Left lobe of liver (tissue), 2 donors: ENCODE measurements at places on chromosomes 3 and 15. TPM values are rescaled to one million over a fixed set of nuclear protein-coding genes. Genes with fewer than 3 reads are reported as not detected.

DNA sequence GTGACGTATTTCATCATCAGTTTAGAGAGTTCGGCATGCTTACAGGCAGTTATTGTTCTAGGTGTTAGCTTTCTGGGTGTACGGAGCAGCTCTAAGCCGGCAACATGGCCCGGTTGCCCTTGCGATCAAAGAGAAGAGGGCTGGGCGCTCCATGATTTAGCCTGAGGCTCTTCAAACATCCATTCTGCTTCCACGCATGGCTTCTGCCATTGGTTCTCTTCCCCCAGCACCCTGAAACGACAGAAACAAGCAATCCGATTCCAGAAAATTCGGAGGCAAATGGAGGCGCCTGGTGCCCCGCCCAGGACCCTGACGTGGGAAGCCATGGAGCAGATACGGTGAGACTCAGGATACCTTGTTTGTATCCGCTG, 574 bp downstream of the NGRN start:
- peak; percentile 48 for DNase-seq

DNA sequence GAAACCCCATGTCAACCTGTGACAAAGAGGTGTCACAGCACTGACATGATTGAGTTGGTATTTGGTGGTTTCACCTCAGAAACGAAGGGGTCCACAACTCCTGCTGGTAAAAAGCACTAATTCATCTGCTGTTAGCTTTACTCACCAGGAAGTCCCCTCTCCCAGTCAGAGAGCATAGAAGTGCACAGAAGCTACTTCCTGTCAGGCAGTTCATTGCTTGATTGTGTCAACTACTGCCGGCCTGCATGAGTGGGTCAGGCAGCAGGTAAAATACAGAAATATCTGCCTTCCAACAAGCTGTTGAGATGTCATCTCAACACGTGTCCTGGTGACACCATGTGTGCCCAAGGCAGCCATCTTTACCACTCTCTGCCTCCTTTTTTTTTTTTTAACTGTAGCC, 596.6 kb upstream of the NR2F2 start:
- DNase-seq: no peak

DNA sequence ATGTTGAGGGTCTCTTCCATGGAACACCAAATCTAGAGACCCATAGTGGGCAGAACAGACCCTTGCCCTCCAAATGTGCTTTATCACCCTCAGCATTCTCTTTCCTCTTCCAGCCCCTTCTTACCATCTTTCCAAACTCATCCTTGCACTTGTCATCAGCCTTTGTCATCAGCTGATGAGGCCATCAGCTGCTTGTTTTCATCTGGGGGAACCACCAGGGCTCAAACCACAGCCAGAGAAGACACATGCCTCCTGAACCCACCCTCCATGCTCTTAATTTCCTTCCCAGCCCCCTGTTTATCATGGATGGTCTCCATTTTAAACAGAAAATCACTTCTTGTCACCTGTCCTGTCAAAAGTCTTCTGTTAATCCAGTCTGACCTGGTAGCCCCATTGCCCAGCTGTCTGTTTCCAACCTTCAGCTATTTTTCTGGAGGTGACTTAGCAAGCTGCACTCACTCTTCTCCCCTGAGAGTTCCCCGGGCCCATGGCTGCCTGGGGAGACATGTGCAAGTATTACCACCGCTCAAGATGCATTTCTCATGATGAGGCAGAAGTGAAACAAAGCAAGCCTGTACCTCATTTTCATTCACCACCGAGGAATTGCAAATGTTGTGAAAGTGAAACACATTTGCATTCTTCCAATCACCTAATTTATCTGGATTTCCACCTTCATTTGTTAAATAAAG, 14.7 kb upstream of the SYNM start:
- DNase-seq: peak; percentile 10

DNA sequence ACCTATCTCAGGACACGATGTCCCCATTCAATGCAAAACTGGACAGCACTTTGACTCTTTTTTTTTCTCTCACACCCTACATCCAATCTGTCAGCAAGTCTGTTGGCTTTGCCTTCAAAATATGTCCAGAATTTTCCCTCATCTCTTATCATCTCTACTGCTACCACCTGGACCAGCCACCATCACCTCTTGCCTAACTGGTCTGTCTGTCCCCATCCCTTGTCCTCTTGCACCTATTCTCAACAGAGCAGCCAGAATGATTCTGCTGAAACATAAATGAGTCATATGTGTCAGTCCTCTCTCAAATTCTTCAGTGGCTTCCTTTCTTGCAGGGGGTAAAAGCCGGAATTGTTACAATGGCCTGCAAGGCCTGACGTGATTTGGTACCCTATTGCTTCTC, 105.8 kb downstream of the CYP19A1 start:
- no peak for DNase-seq

PLOD2 gene
- 25.7 TPM for total RNA-seq

GRCh38 chr15:32787949-32788348, 70.1 kb downstream of the GREM1 start:
- no peak for DNase-seq

GRCh38 chr15:70466895-70467529, 296.3 kb downstream of the UACA start:
- no peak for DNase-seq

- DNase-seq: no peak
Measured at GRCh38 chr3:180980611-180981010, 8.9 kb downstream of the DNAJC19 start.

CYP19A1 gene
- total RNA-seq: not detected

- DNase-seq: no peak
Measured at GRCh38 chr15:92393071-92393979, at the start of gene ST8SIA2. TSS of gene ST8SIA2 (plus strand) at chr15:92393881. CDS start at chr15:92394065, 184 bp downstream.

GRCh38 chr3:147538034-147538433, 128.9 kb downstream of the ZIC1 start:
- DNase-seq: no peak

CLDN1 gene
- 109 TPM for total RNA-seq

DNA sequence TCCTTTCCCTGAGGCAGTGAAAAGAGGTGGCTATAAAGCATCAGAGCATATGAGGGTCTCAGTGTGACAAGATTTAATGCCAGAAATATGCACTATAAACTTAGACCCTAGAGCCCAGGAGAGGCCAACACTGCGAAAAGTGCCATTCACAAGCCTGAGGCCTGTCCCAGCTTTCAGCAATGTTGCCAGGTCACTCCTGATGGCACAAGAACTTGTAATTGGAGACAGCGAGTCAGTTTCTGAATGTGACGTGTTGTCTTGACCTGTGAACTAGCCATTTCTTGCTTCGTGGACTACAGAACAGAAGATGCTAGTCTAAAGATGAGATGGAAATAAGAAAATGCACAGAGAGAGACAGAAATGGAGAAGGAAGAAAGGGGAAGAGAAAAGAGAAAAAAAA, 87.9 kb downstream of the WDR72 start:
- no peak for DNase-seq

GRCh38 chr3:180657094-180657493, 22.2 kb downstream of the CCDC39 start:
- DNase-seq: no peak

DNA sequence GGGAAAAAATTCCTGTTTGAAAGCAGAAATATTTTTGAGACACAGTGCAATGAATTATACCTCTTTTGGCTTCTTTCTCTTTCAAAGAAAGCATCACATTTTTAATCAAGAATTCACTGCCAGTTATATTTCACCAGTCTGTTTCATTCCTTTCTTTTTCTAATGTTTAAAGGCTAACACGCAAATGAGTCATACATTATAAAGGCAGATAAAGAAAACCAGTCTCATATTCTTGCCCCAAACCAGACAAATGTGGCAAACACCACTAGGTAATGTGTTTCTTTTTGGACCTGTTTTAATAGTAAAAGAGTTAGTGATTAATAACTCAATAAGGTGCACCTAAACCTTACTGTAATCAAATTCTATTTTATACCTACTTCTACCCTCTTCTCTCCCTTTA, 83.8 kb downstream of the PLOD2 start:
- DNase-seq: no peak

GRCh38 chr3:112384769-112385168, 51.8 kb downstream of the CD200 start:
- DNase-seq: no peak

DNA sequence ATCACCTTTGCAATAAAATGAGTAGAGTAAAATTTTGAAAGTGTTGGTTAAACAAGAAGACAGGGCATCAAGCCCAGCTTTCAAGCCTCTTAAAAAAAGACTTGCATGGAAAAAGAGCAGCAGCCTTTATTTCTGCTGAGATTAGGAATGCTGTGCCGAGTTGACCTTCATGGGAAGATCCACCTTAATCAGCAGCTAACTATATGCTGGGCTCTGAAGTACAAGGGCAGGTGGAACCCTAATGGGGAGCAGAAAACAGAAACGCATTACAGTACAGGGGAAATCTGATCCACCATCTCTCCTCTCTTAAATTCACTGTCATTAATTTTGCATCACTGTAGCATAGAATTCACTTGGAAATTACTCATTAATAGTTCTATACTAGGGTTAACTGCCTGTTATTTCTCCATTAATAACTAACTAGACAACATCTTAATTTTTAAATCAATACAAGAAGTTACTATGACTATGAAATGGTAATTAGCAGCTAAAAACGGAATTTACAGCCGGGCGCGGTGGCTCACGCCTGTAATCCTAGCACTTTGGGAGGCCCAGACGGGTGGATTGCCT, 133.6 kb downstream of the GHSR start:
- no peak for DNase-seq

GRCh38 chr3:9439331-9439730, 41.9 kb downstream of the SETD5 start:
- no peak for DNase-seq

DNA sequence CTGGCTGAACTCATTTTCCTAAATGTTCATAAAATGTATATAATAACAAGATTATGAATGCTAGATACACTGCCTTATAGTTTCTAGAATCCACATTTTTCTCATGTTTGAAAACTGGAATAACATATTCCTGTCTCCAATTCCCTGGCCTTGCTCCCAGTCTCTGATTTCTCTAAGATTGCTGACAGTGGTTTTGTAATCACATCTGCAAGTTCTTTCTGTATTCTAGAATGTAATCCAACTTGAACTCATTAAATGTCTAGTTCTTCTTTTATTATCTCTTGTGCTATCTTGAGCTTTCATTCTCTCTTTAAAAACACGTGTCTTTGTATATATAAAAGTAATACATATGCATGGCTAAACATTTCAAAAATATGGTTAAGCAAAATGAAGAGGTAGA, 215.2 kb upstream of the ADAMTS9 start:
- no peak for DNase-seq

DNA sequence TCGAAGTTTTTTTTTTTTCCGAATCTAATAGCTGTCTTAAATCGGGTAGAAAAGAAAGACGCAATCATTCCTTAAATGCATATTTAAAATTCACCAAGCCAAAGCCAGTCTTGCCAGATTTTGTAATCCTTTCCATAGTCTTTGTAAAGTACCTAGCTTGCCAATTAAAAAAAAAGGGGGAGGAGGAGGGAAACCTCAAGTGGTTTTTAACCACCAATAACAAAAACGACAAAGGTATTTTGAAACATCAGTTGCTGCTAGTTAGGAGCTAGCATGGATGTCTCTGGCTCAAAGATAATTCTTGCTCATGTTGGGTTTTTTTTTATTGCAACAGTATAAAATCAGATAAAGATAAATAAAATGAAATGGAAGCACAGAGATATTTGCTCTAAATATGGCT, 187.9 kb downstream of the MECOM start:
- no peak for DNase-seq

- no peak for DNase-seq
Measured at GRCh38 chr3:10912786-10913185, 79.8 kb upstream of the SLC6A1 start.

DNA sequence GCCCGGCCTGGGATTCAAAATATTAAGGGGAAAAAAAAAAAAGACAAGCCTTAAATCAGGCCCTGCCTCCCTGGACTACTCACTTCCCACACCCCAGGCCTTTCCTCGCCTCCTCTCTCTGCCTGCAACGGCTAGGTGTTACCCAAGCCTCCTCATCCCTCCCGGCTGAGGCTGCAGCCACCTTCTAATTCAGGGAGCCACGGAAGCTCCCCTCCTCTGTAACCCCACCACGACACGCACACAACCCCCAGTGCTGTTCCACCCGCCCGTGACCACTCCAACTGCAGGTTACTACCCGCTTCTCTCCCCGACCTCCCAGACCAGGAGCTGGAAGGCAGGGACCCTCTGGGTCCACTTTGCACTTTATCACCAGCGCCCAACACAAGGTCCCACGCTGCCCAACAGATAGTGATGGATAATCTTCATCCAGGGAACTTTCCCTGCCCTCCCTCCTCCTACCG, 936 bp downstream of the KIF7 start:
- no peak for DNase-seq

KNG1 gene
- 1,019 TPM for total RNA-seq

DNA sequence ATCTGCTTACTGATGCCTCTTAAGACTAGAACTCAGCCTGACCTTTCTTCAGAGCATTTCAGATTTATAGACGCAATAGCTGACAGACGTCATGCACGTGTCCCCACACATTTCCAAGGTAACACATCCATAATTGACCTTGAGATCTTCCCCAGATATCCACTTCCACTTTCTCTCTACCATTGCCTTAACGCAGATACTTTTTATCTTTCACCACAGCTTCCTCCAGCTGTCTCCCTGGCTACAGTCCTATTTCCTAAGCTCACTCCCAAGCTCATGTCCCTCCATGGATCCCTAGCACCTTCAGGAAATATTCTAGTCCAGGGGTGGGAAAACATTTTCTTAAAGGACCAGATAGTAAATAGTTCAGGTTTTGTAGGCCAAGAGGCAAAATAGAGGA, 173.0 kb upstream of the MITF start:
- no peak for DNase-seq

CELF6 gene
- total RNA-seq: 0.65 TPM

CIDEC gene
- total RNA-seq: 0.83 TPM

DNA sequence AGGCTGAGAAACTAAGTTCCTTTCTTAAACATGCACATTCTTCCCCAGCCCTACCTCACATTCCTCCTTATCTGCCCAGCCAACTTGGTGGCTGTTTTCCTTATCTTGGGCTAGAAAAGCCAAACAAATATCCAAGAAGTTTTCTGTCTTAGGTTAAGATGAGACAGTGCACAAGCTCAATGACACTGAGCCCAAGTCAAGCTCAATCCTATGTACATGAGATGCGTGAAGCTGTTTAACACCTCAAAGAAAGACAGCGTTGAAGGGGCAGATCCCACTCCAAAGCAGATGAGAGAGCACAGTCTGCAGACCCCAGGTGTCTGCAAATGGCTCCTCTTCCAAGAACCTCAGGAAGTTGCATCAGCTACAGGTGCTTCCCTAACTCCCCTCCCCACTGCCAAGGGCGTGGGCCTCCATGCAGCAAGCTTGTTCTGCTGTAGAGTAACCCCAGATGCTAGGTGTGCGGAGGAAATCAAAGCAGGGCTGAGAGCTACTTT, 16.6 kb downstream of the LRRC2 start:
- DNase-seq: no peak

GRCh38 chr15:20645956-20646355, 104.4 kb upstream of the GOLGA6L6 start:
- no peak for DNase-seq

DNA sequence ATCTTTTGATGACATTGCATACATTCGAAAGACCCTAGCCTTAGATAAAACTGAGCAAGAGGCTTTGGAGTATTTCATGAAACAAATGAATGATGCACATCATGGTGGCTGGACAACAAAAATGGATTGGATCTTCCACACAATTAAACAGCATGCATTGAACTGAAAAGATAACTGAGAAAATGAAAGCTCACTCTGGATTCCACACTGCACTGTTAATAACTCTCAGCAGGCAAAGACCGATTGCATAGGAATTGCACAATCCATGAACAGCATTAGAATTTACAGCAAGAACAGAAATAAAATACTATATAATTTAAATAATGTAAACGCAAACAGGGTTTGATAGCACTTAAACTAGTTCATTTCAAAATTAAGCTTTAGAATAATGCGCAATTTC, 16.7 kb downstream of the KCNMB3 start:
- DNase-seq: no peak

SLC24A1 gene
- total RNA-seq: 5.9 TPM
